ENCODE measurements at places on chromosomes 5 and 9. TPM values are rescaled to one million over a fixed set of nuclear protein-coding genes. Genes with fewer than 3 reads are reported as not detected.

- no peaks in the 10 kb centered on the region for H3K4me1 ChIP-seq
- H3K36me3 ChIP-seq, result no peaks in the 10 kb centered on the region
- H3K4me3 ChIP-seq, result no peak overlapping the region
- no peak overlapping the region for H3K27ac ChIP-seq
Observed at GRCh38 chr5:132136906-132137305, 63.3 kb downstream of the CSF2 start.

DNA sequence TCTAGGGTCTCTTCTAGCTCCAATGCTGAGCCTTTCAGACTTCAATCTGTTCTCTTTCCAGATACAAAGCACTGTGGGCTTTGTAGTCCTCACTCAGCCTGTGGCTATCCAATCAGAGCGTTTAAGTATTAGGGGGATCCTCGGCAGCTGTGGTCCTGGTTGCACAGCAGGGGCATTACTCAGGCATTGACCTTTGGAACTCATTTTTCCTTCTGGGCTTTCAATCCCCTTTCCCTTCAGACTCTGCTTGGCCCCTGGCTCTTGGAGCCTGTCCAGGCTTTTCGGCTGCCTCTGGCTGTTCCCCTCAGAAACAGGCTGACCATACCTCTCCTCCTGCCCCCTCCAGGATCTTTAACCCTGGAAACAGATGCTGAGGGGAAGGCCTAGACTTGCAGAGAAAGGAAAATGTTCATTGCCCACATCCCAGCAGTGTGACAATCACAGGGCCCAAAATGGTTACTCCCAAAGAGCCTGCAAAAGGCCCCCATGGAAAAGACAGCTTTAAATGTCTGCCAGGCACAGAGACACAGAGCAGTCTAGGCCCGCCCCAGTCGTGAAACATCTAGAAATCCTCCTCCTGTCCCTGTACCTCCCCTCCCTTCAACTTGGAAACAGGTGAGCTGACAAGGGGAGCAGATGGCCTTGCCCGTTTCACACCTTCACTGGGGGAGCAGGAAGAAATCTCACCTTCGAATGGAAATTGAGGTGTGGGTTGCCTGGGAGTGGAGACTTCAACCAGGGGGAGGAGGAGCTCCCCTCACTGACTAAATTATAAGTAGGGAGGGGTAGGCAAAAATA is 13.7 kb downstream of the C1QTNF2 start:
- H3K4me3 ChIP-seq, result no peak overlapping the region
- H3K27ac ChIP-seq, result no peak overlapping the region
- peaks cover 7% of the 10 kb centered on the region for H3K4me1 ChIP-seq
- H3K27me3 ChIP-seq, result no peaks in the 10 kb centered on the region
- DNase-seq, result peak; percentile 52

GRCh38 chr9:90365666-90366065 is 277.0 kb downstream of the DIRAS2 start:
- H3K27me3 ChIP-seq, result no peaks in the 10 kb centered on the region
- H3K4me1 ChIP-seq, result no peaks in the 10 kb centered on the region
- H3K36me3 ChIP-seq, result no peaks in the 10 kb centered on the region
- no peak overlapping the region for H3K27ac ChIP-seq
- DNase-seq, result no peak

DNA sequence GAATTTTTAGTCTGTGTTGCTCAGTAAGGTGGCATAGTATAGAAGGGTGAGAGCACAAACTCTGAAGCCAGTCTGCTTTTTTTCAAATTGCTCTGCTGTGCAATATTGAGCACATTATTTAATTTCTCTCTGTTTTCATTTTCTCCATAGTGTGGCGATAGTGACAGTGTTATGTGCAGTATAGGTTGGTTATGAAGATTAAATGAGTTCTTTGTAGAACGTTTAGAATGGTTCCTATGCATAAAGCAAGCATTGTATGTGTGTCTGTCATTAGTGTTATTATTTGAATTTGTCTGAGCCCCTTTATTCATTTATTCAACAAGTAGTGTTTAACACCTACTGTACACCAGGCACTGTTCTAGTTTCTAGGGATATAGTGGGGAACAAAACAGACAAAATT is 9.2 kb downstream of the PRR16 start:
- H3K4me1 ChIP-seq, result no peaks in the 10 kb centered on the region
- no peak overlapping the region for H3K4me3 ChIP-seq
- no peak for DNase-seq
- H3K27me3 ChIP-seq, result no peaks in the 10 kb centered on the region
- H3K27ac ChIP-seq, result no peak overlapping the region

DNA sequence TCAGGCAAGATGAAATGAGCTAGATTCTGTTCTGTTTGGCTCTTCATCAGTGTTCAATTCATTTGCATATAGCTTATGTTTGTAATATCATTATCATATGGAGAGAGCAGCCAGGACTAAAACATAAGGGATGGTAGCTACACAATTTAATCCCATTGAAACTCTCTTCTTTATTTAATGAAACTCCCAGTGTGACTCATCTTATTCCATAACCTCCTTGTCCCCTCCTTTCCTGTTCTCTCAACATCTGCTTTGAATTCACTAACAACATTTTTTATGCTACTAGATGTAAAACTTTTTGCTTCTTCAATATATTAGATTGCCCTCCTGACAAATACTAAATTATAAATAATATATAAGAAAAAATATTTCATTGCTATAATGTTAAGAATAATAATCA is 1823.4 kb downstream of the MAT2B start:
- H3K36me3 ChIP-seq, result no peaks in the 10 kb centered on the region
- DNase-seq, result no peak
- no peak overlapping the region for H3K4me3 ChIP-seq
- H3K27ac ChIP-seq, result no peak overlapping the region

GRCh38 chr9:112744177-112744576 is 6.4 kb upstream of the SNX30 start:
- no peaks in the 10 kb centered on the region for H3K4me1 ChIP-seq
- no peak for DNase-seq
- no peaks in the 10 kb centered on the region for H3K36me3 ChIP-seq
- no peaks in the 10 kb centered on the region for H3K27me3 ChIP-seq
- no peak overlapping the region for H3K27ac ChIP-seq

GRCh38 chr5:50792843-50793242 is 126.4 kb downstream of the PARP8 start:
- no peak overlapping the region for H3K27ac ChIP-seq
- no peak for DNase-seq
- no peaks in the 10 kb centered on the region for H3K27me3 ChIP-seq
- H3K36me3 ChIP-seq, result peaks cover 6% of the 10 kb centered on the region
- no peaks in the 10 kb centered on the region for H3K4me1 ChIP-seq
- no peak overlapping the region for H3K4me3 ChIP-seq

GRCh38 chr9:133932633-133933032 is 59.5 kb downstream of the VAV2 start:
- no peak overlapping the region for H3K27ac ChIP-seq
- H3K27me3 ChIP-seq, result no peaks in the 10 kb centered on the region
- H3K4me1 ChIP-seq, result peaks cover 13% of the 10 kb centered on the region
- H3K4me3 ChIP-seq, result no peak overlapping the region
- no peaks in the 10 kb centered on the region for H3K36me3 ChIP-seq

GRCh38 chr5:160500786-160501779 is 79.4 kb downstream of the PTTG1 start:
- no peaks in the 10 kb centered on the region for H3K27me3 ChIP-seq
- no peak for DNase-seq
- no peak overlapping the region for H3K4me3 ChIP-seq
- H3K4me1 ChIP-seq, result no peaks in the 10 kb centered on the region
- no peaks in the 10 kb centered on the region for H3K36me3 ChIP-seq
- no peak overlapping the region for H3K27ac ChIP-seq

GRCh38 chr5:73692166-73692640 is 66.2 kb downstream of the ARHGEF28 start:
- H3K36me3 ChIP-seq, result no peaks in the 10 kb centered on the region
- no peak overlapping the region for H3K27ac ChIP-seq
- DNase-seq, result no peak
- no peaks in the 10 kb centered on the region for H3K4me1 ChIP-seq
- H3K27me3 ChIP-seq, result no peaks in the 10 kb centered on the region

DNA sequence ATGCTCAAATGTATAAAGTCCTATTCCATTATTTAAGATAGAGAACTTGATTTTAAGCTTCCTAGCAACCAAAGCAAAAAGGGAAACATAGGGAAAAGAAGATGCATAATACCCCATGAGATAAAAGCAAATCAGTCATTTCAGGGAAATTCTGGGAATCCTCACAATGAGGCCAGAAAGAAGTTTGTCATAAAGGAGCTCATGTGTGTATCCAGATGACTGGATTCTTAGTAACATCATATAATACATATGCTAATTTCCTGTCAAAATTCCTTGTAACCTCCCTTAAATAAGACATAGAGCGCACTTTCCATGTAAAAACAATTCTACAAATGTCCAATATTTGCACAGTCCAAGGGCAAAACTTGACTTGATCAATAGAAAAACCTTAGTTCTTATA is 411.0 kb upstream of the WWC1 start:
- H3K27me3 ChIP-seq, result no peaks in the 10 kb centered on the region
- H3K36me3 ChIP-seq, result no peaks in the 10 kb centered on the region
- no peaks in the 10 kb centered on the region for H3K4me1 ChIP-seq
- H3K27ac ChIP-seq, result no peak overlapping the region
- DNase-seq, result no peak
- no peak overlapping the region for H3K4me3 ChIP-seq

GRCh38 chr5:5643481-5643880 is 221.0 kb downstream of the ICE1 start:
- no peak for DNase-seq
- H3K27me3 ChIP-seq, result no peaks in the 10 kb centered on the region
- H3K27ac ChIP-seq, result no peak overlapping the region
- H3K4me3 ChIP-seq, result no peak overlapping the region

DNA sequence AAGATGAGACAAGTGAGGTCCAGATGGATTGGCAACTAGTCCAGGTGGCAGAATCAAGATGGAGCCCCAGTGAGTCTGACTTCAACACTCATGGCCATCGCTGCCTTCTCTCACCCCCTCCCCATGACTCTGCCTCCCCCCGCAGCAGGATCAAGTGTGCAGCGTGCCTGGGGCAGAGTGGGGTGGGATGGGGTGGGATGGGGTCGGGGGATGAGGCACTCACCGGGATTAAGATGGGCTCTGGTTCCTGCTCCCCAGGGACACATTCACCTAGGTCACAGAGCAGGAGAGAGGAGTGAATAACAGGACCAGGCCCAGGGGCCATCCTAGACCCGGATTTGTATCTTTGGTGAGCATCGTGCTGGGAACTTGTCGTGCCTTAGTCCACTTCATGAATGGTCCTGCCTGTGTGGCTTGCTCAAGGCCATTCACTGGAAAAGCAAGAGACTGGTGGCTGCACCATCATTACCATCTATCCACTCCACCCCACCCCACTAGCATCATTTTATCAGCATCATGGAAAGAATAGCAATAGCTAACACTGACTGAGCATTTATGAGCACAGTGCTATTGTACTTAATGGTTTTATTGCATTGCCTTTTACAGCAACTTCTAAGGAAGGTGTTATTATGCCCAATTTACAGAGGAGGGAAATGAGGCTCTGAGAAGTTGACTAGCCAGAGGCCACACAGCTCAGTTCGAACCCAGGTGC is 8.5 kb downstream of the AMBP start:
- no peaks in the 10 kb centered on the region for H3K36me3 ChIP-seq
- H3K4me3 ChIP-seq, result no peak overlapping the region
- H3K27me3 ChIP-seq, result no peaks in the 10 kb centered on the region
- DNase-seq, result peak; percentile 49
- no peak overlapping the region for H3K27ac ChIP-seq

- H3K27ac ChIP-seq, result peak overlapping the region; percentile 23
- H3K27me3 ChIP-seq, result no peaks in the 10 kb centered on the region
- H3K4me3 ChIP-seq, result no peak overlapping the region
- peak; percentile 19 for DNase-seq
- H3K4me1 ChIP-seq, result no peaks in the 10 kb centered on the region
- no peaks in the 10 kb centered on the region for H3K36me3 ChIP-seq
Observed at GRCh38 chr5:82164977-82165713, 113.0 kb downstream of the RPS23 start.

DNA sequence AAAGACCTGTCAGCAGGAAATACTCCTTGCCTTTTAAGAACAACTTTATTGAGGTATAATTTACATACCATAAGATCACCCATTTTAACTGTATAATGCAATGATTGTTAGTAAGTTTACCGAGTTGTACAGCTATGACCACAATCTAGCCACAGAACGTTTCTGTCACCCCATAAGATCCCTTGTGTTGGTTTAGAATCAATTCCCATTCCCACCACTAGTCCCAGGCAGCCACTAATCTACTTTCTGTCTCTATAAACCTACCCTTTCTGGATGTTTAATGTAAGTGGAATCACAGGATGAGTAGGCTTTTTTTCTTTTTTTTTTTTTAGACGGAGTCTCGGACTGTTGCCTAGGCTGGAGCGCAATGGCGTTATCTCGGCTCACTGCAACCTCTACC is 4.4 kb downstream of the GPR107 start:
- H3K27ac ChIP-seq, result no peak overlapping the region
- H3K4me1 ChIP-seq, result no peaks in the 10 kb centered on the region
- no peaks in the 10 kb centered on the region for H3K27me3 ChIP-seq
- DNase-seq, result no peak

- no peak overlapping the region for H3K27ac ChIP-seq
- no peak overlapping the region for H3K4me3 ChIP-seq
- no peaks in the 10 kb centered on the region for H3K36me3 ChIP-seq
- H3K4me1 ChIP-seq, result no peaks in the 10 kb centered on the region
Observed at GRCh38 chr9:73183917-73184861, 32.5 kb downstream of the ANXA1 start.

GRCh38 chr5:124203303-124203702 is 543.1 kb downstream of the ZNF608 start:
- no peaks in the 10 kb centered on the region for H3K36me3 ChIP-seq
- H3K4me1 ChIP-seq, result no peaks in the 10 kb centered on the region
- no peaks in the 10 kb centered on the region for H3K27me3 ChIP-seq
- no peak overlapping the region for H3K27ac ChIP-seq

GRCh38 chr5:35285435-35285834 is 55.1 kb upstream of the PRLR start:
- no peaks in the 10 kb centered on the region for H3K4me1 ChIP-seq
- H3K27me3 ChIP-seq, result no peaks in the 10 kb centered on the region
- no peaks in the 10 kb centered on the region for H3K36me3 ChIP-seq
- no peak overlapping the region for H3K27ac ChIP-seq

DNA sequence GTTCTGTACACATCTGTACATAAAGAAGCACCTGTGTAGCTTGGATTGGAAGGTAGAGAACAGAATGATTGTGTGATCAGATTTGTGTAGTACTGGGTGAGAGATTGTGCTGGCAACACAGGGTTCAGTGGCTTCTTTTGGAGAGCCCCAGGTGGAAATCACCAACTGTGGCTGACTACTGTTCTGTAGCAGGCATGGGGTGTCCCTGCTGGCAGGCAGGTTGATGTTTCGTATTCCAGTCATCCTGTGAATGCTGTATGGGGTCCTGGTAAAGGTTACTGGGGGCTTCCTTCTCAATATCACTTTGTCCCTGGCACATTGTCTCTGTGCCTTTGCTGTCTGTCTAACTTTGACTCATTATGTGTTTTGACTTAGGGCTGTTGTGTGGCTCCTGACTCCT is 5.3 kb downstream of the ASPN start:
- no peaks in the 10 kb centered on the region for H3K36me3 ChIP-seq
- H3K4me1 ChIP-seq, result peaks cover 3% of the 10 kb centered on the region
- DNase-seq, result no peak
- no peak overlapping the region for H3K4me3 ChIP-seq
- H3K27me3 ChIP-seq, result no peaks in the 10 kb centered on the region

The GABRA1 gene
- polyA plus RNA-seq, result not detected

The BTNL9 gene
- 0.27 TPM for polyA plus RNA-seq

The PCDHGA8 gene
- not detected for polyA plus RNA-seq

The RNF14 gene
- polyA plus RNA-seq, result 29.3 TPM

The CDH18 gene
- not detected for polyA plus RNA-seq

The NR4A3 gene
- polyA plus RNA-seq, result 0.28 TPM

The ADGRD2 gene
- polyA plus RNA-seq, result not detected

The SLC6A19 gene
- 139 TPM for polyA plus RNA-seq

The WASHC1 gene
- polyA plus RNA-seq, result 17.9 TPM

The CER1 gene
- 0.04 TPM for polyA plus RNA-seq

The FGFR4 gene
- 9.7 TPM for polyA plus RNA-seq

Data from small intestine (tissue), 16 donors.